ENCODE measurements at places on chromosomes 13 and 19. TPM values are rescaled to one million over a fixed set of nuclear protein-coding genes. Genes with fewer than 3 reads are reported as not detected.

DNA sequence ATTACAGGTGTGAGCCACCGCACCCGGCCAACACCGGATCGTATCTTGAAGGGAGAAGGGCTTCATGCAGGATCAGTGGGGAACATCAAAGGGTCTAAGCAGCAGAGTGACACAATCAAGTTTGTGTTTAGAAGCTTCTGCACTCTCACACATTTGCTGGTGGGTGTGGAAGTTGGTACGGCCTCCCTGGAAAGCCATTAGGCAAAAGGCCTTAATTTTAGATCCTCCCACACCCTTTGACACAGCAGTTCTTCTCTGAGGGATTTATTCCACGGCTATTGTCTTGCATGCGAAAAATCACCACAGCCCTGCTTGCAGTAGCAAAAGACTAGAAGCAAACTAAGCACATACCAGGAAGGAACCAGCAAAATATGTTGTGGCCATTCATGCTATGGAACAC is 18.3 kb upstream of the SLC1A5 start:
- DNase-seq = no peak
- H3K27me3 ChIP-seq = no peaks in the 10 kb centered on the region
- no peak overlapping the region for H3K4me3 ChIP-seq
- no peaks in the 10 kb centered on the region for H3K4me1 ChIP-seq
- no peak overlapping the region for H3K27ac ChIP-seq

Gene ARRDC5
- total RNA-seq = not detected

GRCh38 chr19:29217616-29218015 is 4.7 kb upstream of the UQCRFS1 start:
- no peak overlapping the region for H3K27ac ChIP-seq
- DNase-seq = no peak
- peaks cover 25% of the 10 kb centered on the region for H3K27me3 ChIP-seq
- peaks cover 3% of the 10 kb centered on the region for H3K4me1 ChIP-seq
- no peak overlapping the region for H3K4me3 ChIP-seq

Gene SHD
- total RNA-seq = 0.82 TPM

GRCh38 chr19:51480590-51480989 is 2.3 kb downstream of the CEACAM18 start:
- no peaks in the 10 kb centered on the region for H3K4me1 ChIP-seq
- H3K4me3 ChIP-seq = no peak overlapping the region
- no peaks in the 10 kb centered on the region for H3K36me3 ChIP-seq
- DNase-seq = peak; percentile 37
- no peak overlapping the region for H3K27ac ChIP-seq

DNA sequence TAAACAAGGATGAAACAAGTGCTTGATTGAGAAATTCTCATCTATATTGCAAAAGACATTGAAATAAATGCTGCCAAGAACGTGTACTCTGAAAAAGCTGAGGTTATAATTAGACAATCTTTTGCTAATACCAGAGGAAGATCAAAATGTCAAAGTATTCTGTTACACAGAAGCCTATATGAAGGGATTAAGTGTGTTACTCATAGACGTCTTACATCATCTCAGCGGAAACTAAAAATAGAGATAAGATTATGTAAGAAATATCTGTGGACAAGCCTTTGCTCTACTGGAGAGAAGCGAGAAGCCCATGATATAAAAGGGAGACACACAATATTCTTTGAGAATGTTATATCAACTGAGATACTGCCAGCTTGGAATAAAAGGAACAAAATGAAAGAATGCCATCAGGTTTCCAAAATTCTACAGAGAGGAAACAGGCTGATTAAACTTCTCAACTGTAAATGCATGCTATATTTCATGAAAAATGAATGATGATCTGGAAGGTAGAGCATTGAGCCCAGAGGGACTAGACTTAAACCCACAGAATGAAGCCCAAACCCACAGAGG is 699.0 kb downstream of the GPC5 start:
- no peaks in the 10 kb centered on the region for H3K36me3 ChIP-seq
- H3K4me1 ChIP-seq = peaks cover 6% of the 10 kb centered on the region
- H3K27me3 ChIP-seq = peaks cover 4% of the 10 kb centered on the region
- H3K4me3 ChIP-seq = no peak overlapping the region

DNA sequence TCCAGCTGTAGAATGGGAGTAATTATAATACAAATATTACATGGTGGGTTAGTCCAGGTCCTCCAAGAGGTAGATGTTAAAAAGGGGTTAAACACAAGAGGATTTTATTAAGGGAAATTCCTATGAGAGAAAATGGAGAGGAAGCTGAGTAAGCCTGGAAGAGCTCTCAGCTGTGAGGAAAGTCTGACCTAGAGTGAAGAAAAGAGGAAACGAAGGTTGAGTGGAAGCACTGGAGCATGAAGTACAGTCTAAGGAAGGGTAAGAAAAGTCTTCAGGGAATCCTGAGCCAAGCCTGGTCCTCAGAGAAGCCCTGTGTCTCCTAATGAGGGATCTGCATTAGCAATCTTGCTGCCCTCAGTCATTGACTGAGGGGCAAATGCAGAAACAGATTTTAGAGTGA is 506.2 kb downstream of the GPC5 start:
- H3K36me3 ChIP-seq = no peaks in the 10 kb centered on the region
- no peak overlapping the region for H3K4me3 ChIP-seq
- no peaks in the 10 kb centered on the region for H3K4me1 ChIP-seq

- H3K4me1 ChIP-seq = peaks cover 1% of the 10 kb centered on the region
- no peak overlapping the region for H3K27ac ChIP-seq
- no peaks in the 10 kb centered on the region for H3K36me3 ChIP-seq
- no peak for DNase-seq
Observed at GRCh38 chr13:105207572-105208293, 1327.7 kb downstream of the EFNB2 start.

DNA sequence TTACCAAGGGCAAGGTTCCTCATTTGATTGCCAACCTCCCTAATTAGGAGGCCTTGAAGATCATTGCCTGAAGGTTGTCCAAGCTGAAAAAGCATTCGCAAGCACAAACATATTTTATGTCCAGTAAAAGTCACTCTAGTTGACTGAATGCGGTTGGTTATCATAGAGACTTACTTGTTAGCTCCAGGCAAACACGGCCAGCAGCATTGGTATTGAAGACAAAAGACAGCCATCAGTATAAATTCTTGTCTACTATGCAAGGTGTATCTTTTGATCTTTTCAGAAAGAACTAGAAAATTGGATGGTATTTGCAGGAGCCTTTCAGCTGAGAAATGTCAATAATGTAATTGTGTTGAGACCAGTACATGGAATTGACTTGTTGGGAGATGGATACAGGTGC is 129.9 kb downstream of the GPC6 start:
- peaks cover 8% of the 10 kb centered on the region for H3K4me1 ChIP-seq
- H3K36me3 ChIP-seq = no peaks in the 10 kb centered on the region
- no peak overlapping the region for H3K4me3 ChIP-seq

Gene CNMD
- total RNA-seq = 1.1 TPM

Gene PSPN
- 4.3 TPM for total RNA-seq

DNA sequence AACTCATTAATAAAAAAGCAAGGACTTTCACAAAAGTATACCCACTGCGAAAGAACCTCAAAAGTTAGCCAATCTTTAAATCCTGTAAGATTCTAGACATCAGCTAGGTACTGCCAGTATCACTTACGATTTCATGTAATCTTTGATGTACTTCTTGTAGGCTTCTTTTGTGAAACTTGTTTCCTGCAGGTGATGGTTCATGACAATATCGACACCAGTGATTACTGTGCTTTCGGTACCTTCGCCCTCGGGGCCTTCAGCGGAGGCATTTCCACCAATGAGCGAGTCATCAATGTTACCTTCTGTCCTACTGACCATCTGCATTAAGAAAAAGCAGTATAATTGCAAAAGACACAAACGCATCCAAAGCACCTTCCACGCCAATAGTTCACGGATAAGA is 1.1 kb downstream of the TPT1 start:
- peak overlapping the region; percentile 100 for H3K27ac ChIP-seq
- H3K4me1 ChIP-seq = peaks cover 24% of the 10 kb centered on the region
- H3K36me3 ChIP-seq = peaks cover 38% of the 10 kb centered on the region

- H3K36me3 ChIP-seq = peaks cover 4% of the 10 kb centered on the region
- no peaks in the 10 kb centered on the region for H3K4me1 ChIP-seq
- H3K4me3 ChIP-seq = no peak overlapping the region
- no peaks in the 10 kb centered on the region for H3K27me3 ChIP-seq
Observed at GRCh38 chr13:47230155-47230554, 333.3 kb upstream of the HTR2A start.

Gene TEX29
- total RNA-seq = 0.44 TPM

GRCh38 chr19:30911491-30911890 is 437.7 kb downstream of the TSHZ3 start:
- no peak overlapping the region for H3K4me3 ChIP-seq
- peaks cover 20% of the 10 kb centered on the region for H3K4me1 ChIP-seq
- DNase-seq = no peak
- peaks cover 5% of the 10 kb centered on the region for H3K27me3 ChIP-seq
- H3K27ac ChIP-seq = no peak overlapping the region

Gene ZNF665
- total RNA-seq = 8.5 TPM

GRCh38 chr13:26540334-26540733 is 17.1 kb upstream of the WASF3 start:
- peaks cover 63% of the 10 kb centered on the region for H3K27me3 ChIP-seq
- H3K27ac ChIP-seq = peak overlapping the region; percentile 77
- DNase-seq = no peak
- H3K36me3 ChIP-seq = no peaks in the 10 kb centered on the region

- no peak overlapping the region for H3K27ac ChIP-seq
- peaks cover 10% of the 10 kb centered on the region for H3K36me3 ChIP-seq
- H3K27me3 ChIP-seq = no peaks in the 10 kb centered on the region
- H3K4me1 ChIP-seq = no peaks in the 10 kb centered on the region
- no peak for DNase-seq
Observed at GRCh38 chr13:99320693-99321481, 13.7 kb upstream of the GPR183 start.

Gene CYP4F2
- total RNA-seq = not detected

GRCh38 chr13:44158098-44158521 is 215.5 kb upstream of the SERP2 start:
- peaks cover 11% of the 10 kb centered on the region for H3K4me1 ChIP-seq
- H3K27ac ChIP-seq = no peak overlapping the region
- H3K4me3 ChIP-seq = no peak overlapping the region
- H3K27me3 ChIP-seq = peaks cover 5% of the 10 kb centered on the region
- no peaks in the 10 kb centered on the region for H3K36me3 ChIP-seq

Gene KLK2
- not detected for total RNA-seq

DNA sequence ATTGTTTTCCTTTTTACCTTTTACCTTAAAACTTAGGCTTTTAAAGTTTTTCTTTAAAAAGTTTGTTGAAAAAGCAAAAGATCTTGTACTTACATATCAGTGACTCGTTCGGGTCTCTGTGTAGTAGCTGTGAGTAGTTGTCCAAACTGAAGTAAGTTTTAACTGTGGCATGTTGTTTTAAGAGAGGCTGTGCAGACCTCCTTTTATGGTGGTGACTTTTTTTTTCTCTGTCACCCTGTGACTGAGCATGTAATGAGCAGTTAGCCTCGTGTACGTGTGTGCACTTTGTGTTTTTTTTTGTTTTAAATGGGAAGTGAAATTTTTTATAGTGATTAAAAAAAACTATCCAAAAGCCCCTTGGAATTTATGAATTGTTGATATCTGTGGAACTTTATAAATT is at the start of gene GPR183:
Gene GPR183 (minus strand): TSS at position 153 of the 400 bp plus-strand sequence. CDS start 11,254 bp downstream, outside the sequence.
- no peak within 1 kb of the TSS for H3K4me3 ChIP-seq
- no peaks in the 10 kb centered on the region for H3K27me3 ChIP-seq
- peaks cover 9% of the 10 kb centered on the region for H3K36me3 ChIP-seq
- H3K4me1 ChIP-seq = peaks cover 22% of the 10 kb centered on the region
- peak within 1 kb of the TSS; percentile 49 for H3K27ac ChIP-seq

GRCh38 chr13:99617474-99618255 is 116.4 kb downstream of the TM9SF2 start:
- no peaks in the 10 kb centered on the region for H3K36me3 ChIP-seq
- no peaks in the 10 kb centered on the region for H3K4me1 ChIP-seq
- peaks cover 6% of the 10 kb centered on the region for H3K27me3 ChIP-seq
- H3K4me3 ChIP-seq = no peak overlapping the region

DNA sequence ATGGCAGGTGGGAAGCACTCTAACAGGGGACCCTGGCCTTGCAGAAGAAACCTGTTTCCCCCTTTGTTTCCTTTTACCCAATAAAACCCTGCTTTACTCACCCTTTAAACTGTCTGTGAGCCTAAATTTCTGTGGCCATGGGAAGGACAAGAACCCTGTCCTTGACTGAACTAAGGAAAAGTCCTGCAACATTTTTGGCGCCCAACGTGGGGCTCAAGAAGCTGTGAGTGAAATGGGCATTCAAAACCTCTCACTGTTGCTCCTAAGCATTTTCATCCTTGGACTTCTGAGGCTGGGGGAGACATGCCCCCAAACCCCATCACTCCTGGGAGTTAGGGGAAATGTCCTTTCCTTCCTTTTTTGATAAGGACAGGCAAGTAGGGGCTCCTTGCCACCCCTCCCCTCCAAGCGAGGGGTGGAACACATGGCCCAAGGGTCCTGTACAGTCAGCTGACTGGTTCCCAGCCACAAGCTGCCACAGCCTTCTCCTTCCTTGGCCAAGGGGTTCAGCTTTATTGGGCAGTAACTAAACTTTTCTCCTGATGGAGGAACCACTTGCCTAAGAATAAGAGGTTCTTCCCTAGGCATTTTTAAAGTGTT is 381.6 kb downstream of the KLF5 start:
- no peak for DNase-seq
- no peak overlapping the region for H3K4me3 ChIP-seq
- no peaks in the 10 kb centered on the region for H3K4me1 ChIP-seq
- no peaks in the 10 kb centered on the region for H3K27me3 ChIP-seq
- H3K27ac ChIP-seq = no peak overlapping the region

Gene CYP2S1
- 4.0 TPM for total RNA-seq

Gene CFAP97D2
- total RNA-seq = not detected

Gene KLK10
- not detected for total RNA-seq

GRCh38 chr19:54104998-54105715 is 2.5 kb downstream of the NDUFA3 start:
- peaks cover 3% of the 10 kb centered on the region for H3K4me1 ChIP-seq
- H3K36me3 ChIP-seq = peaks cover 10% of the 10 kb centered on the region
- no peak overlapping the region for H3K27ac ChIP-seq
- peak overlapping the region; percentile 48 for H3K4me3 ChIP-seq
- no peak for DNase-seq

Gene ZNF534
- total RNA-seq = 0.22 TPM

DNA sequence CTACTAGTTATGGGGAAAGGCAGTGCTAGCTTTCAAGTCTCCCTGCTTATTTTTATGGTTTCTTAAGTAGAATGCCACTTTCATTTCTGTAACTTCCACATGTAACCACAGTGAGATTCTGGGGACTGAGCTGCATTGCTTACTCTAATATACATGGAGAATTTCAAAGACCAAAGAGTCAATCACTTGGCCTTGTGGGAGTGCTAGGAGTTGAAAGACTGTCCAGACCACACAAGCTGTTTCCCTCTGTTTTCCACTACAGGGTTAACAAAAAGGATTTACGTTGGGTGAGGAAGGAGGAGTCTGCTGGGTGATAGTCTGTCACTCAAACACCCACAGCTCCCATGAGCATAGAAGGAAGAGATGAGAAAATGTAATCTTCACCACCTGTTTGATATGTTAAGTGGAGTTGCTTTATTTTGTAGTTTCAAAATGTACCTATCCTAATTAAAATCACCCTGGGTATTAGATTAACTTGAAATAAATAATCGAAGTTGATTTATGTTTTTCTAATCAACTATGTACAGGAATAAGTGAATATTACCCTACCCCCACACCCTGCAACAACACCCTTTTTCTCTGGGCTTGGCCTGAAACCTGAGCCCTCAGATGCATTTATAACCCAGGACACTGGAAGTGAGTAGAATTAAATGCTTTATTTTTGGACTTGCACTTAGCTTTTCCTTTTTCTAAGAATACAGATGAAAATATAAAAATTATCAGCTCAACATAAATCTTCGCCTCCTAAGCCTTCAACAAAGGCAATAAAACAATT is 225.8 kb upstream of the SLC10A2 start:
- no peak overlapping the region for H3K27ac ChIP-seq
- DNase-seq = no peak
- H3K4me3 ChIP-seq = no peak overlapping the region
- H3K36me3 ChIP-seq = no peaks in the 10 kb centered on the region
- peaks cover 2% of the 10 kb centered on the region for H3K4me1 ChIP-seq
